ENCODE measurements at places on chromosomes 12 and 14.

GRCh38 chr14:68863610-68864360, 70.9 kb upstream of the ZFP36L1 start:
- no peak for DNase-seq

GRCh38 chr12:48961801-48962200, 4.5 kb upstream of the ARF3 start:
- DNase-seq = no peak

DNA sequence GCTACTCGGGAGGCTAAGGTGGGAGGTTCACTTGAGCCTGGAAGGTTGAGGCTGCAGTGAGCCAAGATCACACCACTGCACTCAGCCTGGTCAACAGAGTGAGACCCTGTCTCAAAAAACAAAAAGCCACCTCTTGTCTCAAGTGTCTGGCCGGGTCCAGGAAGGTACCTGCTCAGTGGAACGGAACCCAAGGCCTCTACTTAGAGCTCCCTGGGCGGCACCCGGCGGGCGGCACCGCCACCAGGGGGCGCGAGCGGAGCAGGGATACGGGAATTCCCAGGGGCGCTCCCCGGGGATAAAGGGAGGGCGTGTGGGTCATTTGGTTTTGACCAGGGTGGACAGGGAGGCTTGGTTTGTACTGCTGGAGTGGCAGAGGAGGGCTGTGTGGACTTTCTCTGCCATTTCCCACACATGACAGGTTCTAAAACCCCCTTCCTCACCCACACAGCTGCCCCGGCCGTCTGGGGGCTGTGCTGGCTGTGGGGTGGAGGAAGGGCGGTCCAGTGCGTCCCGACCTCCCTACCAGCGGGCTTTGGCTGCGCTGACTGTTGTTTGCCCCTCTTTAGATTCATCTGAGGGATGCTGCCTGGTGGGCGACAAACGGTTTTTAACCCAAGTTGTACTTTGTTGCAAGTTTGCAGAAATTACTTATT, 91.4 kb downstream of the SETD3 start:
- DNase-seq = peak; percentile 20

GRCh38 chr12:120801146-120801545, 75.5 kb downstream of the ACADS start:
- DNase-seq = no peak

DNA sequence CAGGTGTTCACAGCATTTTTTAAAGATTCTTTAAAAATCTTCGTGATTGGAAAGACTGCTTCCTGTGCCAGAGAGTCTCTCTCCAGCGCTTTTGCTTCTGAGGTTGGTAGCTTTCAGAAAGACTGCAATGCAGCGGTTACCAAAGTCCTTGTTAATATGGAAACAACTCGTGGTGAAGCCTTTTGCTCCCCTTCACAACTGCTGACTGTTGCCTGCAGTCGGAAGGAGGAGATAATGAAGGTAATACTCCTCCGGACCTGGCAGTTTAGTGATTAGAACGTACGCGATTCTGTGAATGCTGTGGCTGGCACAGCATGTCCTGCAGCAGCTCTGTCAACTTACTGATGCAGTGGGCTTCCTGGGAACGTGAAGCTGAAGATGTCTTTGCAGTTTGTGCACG, 50.9 kb downstream of the TRAF3 start:
- DNase-seq = no peak

- DNase-seq = no peak
Measured at GRCh38 chr14:100895411-100895810, 8.1 kb downstream of the RTL1 start.

Measured in gastrocnemius medialis (tissue), 4 donors.